CD4-positive, alpha-beta T cell treated with Interleukin-15 for 4 hours (primary cell): ENCODE measurements at places on chromosomes 13 and 19.

GRCh38 chr13:96958286-96958891, 35.9 kb downstream of the OXGR1 start:
- no peak for DNase-seq

- DNase-seq = no peak
Observed at GRCh38 chr13:74406420-74406819, 272.2 kb upstream of the KLF12 start.

DNA sequence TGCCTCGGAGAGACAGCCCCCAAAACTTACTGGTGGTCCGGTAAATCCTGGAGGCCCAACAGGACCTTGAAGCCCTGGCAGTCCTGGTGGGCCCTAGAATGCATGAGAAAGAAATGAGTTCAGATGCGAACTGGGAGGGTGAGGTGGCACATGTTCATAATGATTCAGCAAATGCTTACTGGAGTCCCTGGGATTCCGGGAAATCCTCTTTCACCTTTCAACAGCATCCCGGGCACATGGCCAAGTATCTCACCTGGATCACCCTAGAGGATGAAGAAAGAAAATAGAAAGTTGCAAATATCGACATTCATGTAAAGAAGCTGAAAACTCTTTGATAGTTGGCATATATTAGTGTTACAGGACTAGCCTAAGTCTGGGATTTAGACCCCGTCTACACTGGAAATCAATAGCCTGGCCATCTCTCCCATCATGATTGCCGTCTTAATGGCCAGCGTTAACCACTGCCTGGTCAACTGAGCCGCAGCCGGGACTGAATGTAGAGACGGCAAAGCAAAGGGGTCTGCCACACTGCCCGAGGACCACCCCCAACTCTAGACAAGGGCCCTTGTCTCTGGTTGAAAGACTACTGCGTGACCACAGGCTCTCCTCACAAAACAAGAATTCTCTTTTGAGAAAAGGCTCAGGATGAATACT, 96.9 kb downstream of the COL4A1 start:
- DNase-seq = no peak

GRCh38 chr19:18292810-18293641, 11.6 kb upstream of the JUND start:
- no peak for DNase-seq

DNA sequence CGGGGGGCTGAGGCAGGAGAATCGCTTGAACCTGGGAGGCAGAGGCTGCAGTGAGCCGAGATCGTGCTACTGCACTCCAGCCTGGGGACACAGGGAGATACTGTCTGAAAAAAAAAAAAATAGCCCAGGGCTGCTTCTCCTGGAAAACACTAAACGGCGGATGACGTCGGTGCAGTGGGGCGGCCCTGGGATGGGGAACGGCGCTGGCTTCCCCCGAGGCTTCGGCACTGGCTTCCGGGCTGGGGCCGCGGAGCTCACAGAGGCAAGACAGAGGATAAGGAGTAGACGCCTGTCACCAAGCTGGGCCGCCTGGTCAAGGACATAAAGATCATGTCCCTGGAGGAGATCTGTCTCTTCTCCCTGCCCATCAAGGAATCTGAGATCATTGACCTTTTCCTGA, 5.0 kb downstream of the PRSS57 start:
- no peak for DNase-seq
